Activated T-helper 2 cell treated with anti-CD3 and anti-CD28 coated beads, Interferon-gamma antibody, Interleukin-2, Interleukin-4, amounts not matched to agents 10 μg/mL and 5 μg/mL and 100 μg/mL, durations not matched to agents 14 hours and 24 hours and 36 hours (primary cell): ENCODE measurements at places on chromosomes 1 and 21. TPM values are rescaled to one million over a fixed set of nuclear protein-coding genes. Genes with fewer than 3 reads are reported as not detected.

GRCh38 chr1:48610628-48611542, 138.9 kb upstream of the SPATA6 start:
- H3K27me3 ChIP-seq, result peaks cover 4% of the 10 kb centered on the region
- H3K4me3 ChIP-seq, result no peak overlapping the region
- no peak for DNase-seq
- no peak overlapping the region for H3K27ac ChIP-seq
- H3K4me1 ChIP-seq, result no peaks in the 10 kb centered on the region

DNA sequence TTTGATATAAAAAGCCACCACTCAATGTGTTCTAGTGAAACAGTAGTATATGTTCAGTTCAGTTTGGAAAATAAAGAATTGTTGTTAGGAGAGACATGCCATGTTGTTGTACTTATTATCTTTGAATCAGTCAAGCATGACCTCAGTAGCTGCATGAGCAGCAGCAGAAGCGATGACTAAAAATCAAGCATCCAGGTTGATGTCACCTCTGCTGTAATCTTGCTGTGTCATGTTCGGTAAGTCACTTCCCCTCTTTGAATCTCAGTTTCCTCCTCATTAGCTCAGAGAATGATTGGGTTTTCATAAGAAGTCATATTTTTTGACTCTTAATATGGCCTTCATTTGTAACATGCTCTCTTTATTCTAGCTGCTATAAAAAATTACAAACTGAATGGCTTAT, 428.4 kb upstream of the B3GALT2 start:
- H3K4me3 ChIP-seq, result no peak overlapping the region
- DNase-seq, result no peak
- H3K27ac ChIP-seq, result no peak overlapping the region
- H3K4me1 ChIP-seq, result peaks cover 4% of the 10 kb centered on the region
- no peaks in the 10 kb centered on the region for H3K36me3 ChIP-seq
- H3K27me3 ChIP-seq, result no peaks in the 10 kb centered on the region

GRCh38 chr1:59816318-59816878, 1.6 kb downstream of the HOOK1 start:
- no peak overlapping the region for H3K27ac ChIP-seq
- peaks cover 10% of the 10 kb centered on the region for H3K27me3 ChIP-seq
- no peaks in the 10 kb centered on the region for H3K36me3 ChIP-seq

- peak overlapping the region; percentile 96 for H3K27ac ChIP-seq
- peaks cover 52% of the 10 kb centered on the region for H3K4me1 ChIP-seq
- no peaks in the 10 kb centered on the region for H3K27me3 ChIP-seq
- peaks cover 66% of the 10 kb centered on the region for H3K36me3 ChIP-seq
- H3K4me3 ChIP-seq, result peak overlapping the region; percentile 99
Measured at GRCh38 chr1:101235696-101236515, 913 bp upstream of the S1PR1 start.

DNA sequence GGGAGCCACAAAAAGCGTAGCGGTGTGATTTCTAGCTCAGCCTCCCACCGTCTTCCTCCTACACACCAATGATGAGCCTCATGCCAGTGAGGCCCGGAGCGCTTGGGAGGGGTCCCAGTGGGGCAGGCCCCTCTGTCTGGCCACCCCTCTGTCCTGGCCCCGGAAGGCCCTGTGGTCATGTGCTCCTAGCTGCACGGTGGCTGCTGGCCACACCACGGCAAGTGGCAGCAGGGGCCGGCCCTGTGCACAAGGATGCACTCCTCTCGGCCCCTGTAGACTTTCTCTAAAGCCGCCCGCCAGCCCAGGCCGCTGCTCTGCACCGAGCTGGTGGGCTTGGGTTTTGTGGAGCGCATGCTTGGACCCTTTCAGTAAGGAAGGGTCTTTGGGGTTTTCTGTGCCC, 53.6 kb downstream of the KCNAB2 start:
- H3K36me3 ChIP-seq, result peaks cover 22% of the 10 kb centered on the region
- H3K4me3 ChIP-seq, result no peak overlapping the region
- H3K27me3 ChIP-seq, result no peaks in the 10 kb centered on the region
- H3K4me1 ChIP-seq, result no peaks in the 10 kb centered on the region
- H3K27ac ChIP-seq, result no peak overlapping the region
- DNase-seq, result no peak

DNA sequence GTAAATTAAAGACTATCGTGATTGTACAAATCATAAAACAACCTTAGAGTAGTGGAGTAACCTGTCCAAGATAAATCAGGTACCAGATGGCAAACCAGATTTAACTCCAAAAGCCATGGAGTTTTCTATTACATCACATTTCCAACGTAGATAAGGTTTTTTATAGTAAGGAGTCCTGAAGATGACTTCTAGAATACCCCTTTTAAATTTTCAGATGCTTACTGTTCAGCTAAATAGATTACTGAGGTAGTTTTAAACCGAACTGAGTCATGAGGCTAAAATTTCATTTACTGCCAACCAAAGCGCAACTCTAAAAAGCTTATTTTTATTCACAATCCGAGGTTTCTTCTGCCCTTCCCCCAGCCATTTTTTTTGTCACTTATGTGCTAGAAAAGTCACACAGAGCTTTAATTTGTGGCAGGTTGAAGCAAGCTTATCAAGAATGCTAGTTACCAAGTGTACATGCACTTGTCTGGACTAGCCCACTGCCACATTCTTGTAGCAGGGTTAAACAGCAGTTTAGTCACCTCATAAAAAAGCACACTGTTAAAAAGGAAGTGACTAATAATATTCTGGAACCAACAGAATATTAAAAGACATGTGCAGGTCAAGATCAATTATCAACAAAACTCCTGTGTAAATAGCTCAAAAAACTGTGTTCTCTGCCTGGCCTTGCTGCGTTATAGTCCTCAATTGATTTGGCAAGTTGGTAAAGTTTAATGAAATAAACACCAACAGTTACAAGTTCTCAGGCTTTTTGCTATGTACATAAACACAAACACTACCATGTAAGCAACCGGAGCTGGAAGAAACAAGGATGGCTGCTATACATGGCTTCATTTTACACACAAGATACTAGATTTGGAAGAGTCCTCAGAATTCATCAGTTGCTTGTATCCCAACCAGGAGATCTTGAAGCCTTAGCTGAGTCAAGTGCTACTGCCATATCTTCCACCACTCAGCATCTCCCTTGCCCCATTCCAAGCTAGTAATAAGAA, 180.3 kb upstream of the DMRTA2 start:
- no peak overlapping the region for H3K4me3 ChIP-seq
- DNase-seq, result no peak
- H3K27me3 ChIP-seq, result no peaks in the 10 kb centered on the region
- no peak overlapping the region for H3K27ac ChIP-seq

GRCh38 chr21:38297194-38297631, 40.4 kb downstream of the KCNJ15 start:
- peaks cover 25% of the 10 kb centered on the region for H3K4me1 ChIP-seq
- H3K4me3 ChIP-seq, result no peak overlapping the region
- no peak for DNase-seq

- no peaks in the 10 kb centered on the region for H3K4me1 ChIP-seq
- no peaks in the 10 kb centered on the region for H3K27me3 ChIP-seq
- no peaks in the 10 kb centered on the region for H3K36me3 ChIP-seq
- no peak for DNase-seq
- no peak overlapping the region for H3K27ac ChIP-seq
Measured at GRCh38 chr1:196060539-196060938, 547.7 kb downstream of the KCNT2 start.

Gene OR2L5
- not detected in 2 replicates for total RNA-seq

Gene S100A5
- total RNA-seq, result 1.8 and 2.4 TPM in 2 replicates

Gene HSD3B2
- total RNA-seq, result not detected in 2 replicates

Gene PLA2G2D
- 0.09 TPM in 1 of 2 replicates, not detected in the other for total RNA-seq

Gene DMBX1
- not detected in 2 replicates for total RNA-seq

DNA sequence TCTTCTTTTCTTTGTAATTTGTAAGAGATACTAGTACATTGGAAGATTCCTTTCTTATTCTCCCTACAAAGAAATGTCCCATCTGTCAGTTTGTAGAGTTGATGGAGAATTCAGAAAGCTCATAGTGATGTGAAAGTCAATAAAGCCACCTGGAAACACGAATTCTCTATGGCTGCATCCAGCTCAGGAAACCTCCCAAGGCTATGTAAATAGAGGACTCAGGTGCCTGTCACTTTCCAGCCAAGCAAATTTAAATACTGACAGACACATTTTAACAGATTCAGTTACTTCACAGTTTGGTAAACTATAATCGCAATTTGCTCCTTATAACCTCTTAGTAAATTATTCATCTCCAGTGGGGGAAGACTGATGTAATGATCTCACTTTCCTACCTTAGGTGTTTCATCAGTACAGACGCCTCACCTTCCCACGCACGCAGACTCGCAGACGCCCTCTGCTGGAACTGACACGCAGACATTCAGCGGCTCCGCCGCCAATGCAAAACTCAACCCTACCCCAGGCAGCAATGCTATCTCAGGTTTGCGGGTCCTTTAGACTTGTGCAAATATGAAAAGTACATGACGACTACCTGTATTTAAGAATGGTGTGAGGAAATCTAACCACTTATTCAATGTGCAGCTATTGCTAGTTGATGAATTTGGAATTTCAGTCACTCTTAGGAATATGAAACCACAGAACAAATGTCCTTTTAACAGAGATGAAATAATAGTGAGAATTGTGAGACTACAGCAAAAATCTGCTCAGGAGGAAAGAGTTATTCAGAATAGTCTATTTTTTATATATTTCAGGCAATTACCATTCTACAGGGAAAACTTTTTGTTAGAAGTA, 60.6 kb downstream of the PTPRC start:
- H3K27ac ChIP-seq, result peak overlapping the region; percentile 47
- peaks cover 61% of the 10 kb centered on the region for H3K4me1 ChIP-seq
- no peaks in the 10 kb centered on the region for H3K27me3 ChIP-seq
- H3K4me3 ChIP-seq, result no peak overlapping the region
- H3K36me3 ChIP-seq, result peaks cover 81% of the 10 kb centered on the region
- DNase-seq, result peak; percentile 49

DNA sequence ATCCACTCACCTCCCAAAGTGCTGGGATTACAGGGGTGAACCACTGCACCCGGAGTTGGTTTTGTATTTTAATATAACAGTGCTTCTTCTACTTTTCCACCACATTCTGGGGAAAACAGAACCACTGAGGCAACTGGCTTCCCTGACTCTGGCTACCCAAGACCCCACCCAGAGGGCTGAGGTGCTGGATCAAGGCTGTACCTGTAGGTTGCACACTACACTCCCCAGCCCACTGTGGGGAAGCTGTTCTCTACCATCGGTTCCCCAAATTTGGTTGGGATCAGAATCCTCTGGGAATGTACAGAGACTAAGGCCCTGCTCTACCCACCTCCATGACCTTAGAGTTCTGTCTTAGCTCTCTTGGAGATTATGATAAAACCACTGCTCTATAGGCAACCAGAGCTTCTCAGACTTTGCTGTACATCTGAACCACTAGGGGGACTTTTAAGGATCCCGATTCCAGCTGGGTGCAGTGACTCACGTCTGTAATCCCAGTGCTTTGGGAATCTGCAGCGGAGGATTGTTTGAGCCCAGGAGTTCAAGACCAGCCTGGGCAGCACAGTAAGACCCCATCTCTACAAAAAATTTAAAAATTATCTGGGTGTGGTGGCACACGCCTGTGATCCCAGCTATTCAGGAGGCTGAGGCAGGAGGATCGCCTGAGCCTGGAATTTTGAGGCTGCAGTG, 51.6 kb downstream of the GNG4 start:
- no peak for DNase-seq
- H3K4me1 ChIP-seq, result peaks cover 8% of the 10 kb centered on the region
- no peak overlapping the region for H3K27ac ChIP-seq
- H3K27me3 ChIP-seq, result peaks cover 3% of the 10 kb centered on the region
- H3K4me3 ChIP-seq, result no peak overlapping the region

DNA sequence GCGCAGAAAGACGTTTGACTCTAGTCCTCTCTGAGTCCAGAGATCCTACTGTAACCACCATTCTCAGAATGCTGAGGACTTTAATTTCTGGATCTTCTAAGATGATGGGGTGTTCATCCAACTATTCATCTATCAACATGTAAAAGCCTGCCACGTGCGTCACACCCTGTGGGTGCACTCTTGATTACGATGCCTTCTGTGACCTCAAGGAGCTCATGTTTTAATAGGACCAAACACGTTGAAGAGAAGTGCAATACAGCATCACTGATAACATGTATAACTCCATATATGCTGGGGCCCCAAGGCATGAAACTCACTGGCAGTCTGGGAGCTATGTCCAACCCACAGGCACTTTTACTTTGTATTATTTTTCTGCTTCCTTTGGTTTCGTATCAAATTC, 19.0 kb downstream of the KIAA0040 start:
- no peak overlapping the region for H3K27ac ChIP-seq
- H3K4me3 ChIP-seq, result no peak overlapping the region
- peaks cover 91% of the 10 kb centered on the region for H3K36me3 ChIP-seq
- H3K27me3 ChIP-seq, result no peaks in the 10 kb centered on the region
- H3K4me1 ChIP-seq, result peaks cover 50% of the 10 kb centered on the region

DNA sequence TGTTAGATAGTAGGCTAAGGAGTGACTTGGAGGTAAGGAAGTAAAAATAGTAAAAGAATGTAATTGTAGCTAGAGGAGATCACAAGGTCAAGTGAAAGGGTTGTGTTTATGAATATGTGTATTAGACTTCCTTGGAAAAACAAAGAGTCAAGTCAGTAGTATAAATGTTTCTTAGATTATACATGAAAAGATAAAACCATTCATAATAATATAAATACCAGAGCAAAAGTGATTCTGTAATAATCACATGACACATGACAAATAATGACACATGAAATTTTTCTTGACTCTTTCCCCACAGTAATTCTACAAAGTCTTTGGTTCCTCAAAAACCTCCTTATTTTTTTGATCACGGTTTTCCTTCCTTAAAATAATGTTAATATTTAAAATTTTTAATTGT, 56.4 kb downstream of the IVNS1ABP start:
- no peak for DNase-seq
- H3K27ac ChIP-seq, result no peak overlapping the region
- no peak overlapping the region for H3K4me3 ChIP-seq
- H3K4me1 ChIP-seq, result peaks cover 8% of the 10 kb centered on the region
- no peaks in the 10 kb centered on the region for H3K27me3 ChIP-seq
- no peaks in the 10 kb centered on the region for H3K36me3 ChIP-seq
